Urothelium cell line (cell line): ENCODE measurements at places on chromosomes 3 and 15.

DNA sequence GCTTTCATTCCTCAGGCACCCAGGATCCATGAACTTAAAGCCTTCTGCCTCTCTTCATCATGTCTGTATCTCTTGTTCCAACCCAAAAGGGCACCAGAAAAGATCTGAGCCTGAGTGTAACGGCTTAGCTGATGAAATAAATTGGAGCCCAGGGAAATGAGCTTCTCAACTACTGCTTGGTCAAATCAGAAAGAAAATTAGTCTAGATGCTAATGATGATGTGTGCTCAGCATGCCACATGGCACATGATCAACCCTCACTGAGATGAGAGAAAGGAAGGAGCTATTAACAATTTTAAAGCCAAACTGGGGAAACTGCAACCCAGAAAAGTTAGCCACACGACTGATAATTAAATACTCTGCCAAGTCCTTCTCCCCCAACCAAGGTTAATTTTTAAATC lies 325.7 kb downstream of the CNTN3 start:
- no peak for DNase-seq

DNA sequence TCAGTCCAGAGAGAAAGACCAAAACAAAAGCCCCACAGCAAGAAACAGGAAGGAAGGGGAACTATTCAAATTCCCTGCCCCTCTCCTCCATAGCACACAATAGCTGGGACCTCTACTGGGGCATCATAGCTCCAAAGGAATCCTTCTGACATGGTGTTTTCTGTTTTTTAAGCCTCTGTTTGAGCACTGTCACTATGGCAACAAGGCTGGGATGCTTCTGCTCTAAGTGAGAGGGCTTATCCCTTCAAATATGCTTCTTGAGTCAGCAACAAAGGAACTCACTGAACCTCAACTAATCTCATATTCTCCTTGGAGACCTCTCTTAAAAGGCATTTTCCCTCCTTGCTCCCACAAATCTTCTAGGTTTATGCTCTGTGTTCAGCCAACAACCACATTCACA lies 40.5 kb downstream of the MYLK start:
- no peak for DNase-seq

DNA sequence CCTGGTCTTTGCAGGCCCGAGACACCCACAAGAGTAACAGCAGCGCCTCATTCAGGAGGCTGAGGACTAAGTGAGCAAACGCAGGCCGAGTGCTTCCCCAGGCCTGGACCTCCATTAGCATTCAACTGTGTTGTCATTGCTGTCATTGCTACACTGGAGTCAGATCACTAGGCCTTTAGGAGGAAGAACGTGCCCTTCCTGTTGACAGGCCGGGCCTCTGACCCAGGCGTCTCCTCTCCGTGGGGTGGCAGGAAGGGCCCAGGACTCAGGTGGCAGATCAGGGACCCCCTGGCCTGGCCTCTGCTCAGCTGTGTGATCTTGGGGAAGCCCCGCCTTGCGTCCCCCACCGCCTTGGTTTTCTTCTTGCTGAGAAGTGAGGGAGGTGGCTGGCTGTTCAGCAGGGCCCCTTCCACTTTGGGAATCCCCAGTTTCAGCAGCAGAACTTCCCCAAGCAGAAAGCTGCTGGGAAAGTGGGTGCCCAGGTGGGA lies 19.1 kb downstream of the ZDHHC19 start:
- no peak for DNase-seq

GRCh38 chr3:156535162-156535627 lies 19.7 kb downstream of the SSR3 start:
- DNase-seq: peak; percentile 81

DNA sequence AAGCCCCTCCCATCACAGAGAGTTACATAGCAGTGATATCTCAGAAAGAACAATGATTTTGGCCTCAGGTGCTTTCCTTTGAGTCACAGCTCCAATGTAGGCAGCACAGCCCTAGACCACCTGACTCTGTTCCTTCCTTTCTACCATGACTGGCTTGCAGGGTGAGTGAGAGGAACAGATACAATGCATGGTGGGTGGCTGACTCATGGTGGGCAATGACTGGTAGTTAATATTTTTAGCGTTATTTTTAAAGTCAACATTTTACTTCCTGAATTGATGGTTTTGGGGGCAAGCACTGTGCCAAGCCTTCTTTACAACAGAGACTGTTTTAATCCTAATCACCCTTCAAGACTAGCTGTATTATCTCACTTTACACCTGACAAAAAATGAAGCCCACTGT lies 32.8 kb upstream of the ST3GAL6 start:
- DNase-seq: peak; percentile 26

DNA sequence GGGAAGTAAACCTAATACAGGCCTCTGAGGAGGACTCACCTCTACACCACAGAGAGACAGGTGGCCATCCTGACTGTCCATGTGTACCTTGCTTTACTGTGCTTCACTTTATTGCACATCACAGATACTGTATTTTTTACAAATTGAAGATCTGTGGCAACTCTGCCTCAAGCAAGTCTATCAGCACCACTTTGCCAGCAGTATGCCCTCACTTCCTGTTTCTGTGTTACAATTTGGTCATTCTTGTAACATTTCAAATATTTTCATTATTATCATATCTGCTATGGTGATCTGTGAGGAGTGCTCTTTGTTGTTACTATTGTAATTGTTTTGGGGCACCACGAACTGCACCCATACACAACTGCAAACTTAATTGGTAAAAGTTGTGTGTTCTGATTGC lies 78.0 kb downstream of the BBX start:
- DNase-seq: no peak

DNA sequence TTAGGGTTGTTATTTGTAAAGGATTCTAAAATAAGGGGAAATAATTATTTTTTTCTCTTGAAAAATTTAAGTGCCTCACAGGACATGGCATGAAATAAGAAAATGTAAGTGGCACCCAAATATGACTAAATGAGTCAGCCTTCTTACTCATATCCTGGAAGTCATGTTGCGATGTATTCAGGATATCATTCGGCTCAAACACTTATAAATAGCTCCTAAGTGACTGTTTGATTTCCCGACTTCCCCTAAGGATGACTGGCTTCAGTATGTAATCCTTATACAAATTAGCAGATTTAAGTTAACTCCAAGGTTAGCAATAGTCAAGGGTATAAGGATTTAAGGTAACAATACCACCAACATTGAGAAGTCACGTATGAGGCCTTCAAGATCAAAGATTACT lies 57.3 kb upstream of the OSTN start:
- peak; percentile 39 for DNase-seq
